T-helper 2 cell treated with Interferon-gamma antibody and Interleukin-4, amounts not matched to agents 5 μg/mL and 100 μg/mL, for 36 hours (primary cell): ENCODE measurements at places on chromosomes 2 and 18.

GRCh38 chr18:9287036-9287435 is 47.5 kb upstream of the TWSG1 start:
- DNase-seq, result no peak

- no peak for DNase-seq
Measured at GRCh38 chr2:105239924-105240323, 1.6 kb upstream of the GPR45 start.

DNA sequence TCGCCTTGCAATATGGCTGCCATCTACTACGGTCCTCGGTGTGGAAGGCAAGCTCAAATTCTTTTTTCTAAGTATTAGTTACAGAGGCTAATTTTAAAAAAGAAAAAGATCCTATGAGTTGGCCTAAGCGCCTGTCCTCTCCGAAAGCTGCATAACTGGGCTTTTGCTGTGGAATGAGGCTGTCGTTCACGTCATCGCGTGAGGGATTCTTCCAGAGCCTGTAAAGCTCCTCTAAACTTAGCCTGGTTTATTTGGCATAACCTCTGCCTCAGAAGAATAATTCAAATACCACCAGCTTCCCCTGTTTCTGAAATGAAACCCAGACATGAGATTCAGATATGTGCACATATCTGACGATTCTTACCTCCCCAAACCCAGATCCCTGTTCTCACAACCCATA is 187.4 kb downstream of the DNER start:
- no peak for DNase-seq

- DNase-seq, result no peak
Measured at GRCh38 chr2:88845772-88846661, 154.5 kb downstream of the RPIA start.

- no peak for DNase-seq
Measured at GRCh38 chr18:75216212-75216910, 5.8 kb downstream of the TSHZ1 start.

GRCh38 chr2:175575346-175576258 is 394.1 kb upstream of the ATP5MC3 start:
- no peak for DNase-seq

GRCh38 chr18:64734063-64734462 is 585.2 kb upstream of the LINC00305 start:
- no peak for DNase-seq

DNA sequence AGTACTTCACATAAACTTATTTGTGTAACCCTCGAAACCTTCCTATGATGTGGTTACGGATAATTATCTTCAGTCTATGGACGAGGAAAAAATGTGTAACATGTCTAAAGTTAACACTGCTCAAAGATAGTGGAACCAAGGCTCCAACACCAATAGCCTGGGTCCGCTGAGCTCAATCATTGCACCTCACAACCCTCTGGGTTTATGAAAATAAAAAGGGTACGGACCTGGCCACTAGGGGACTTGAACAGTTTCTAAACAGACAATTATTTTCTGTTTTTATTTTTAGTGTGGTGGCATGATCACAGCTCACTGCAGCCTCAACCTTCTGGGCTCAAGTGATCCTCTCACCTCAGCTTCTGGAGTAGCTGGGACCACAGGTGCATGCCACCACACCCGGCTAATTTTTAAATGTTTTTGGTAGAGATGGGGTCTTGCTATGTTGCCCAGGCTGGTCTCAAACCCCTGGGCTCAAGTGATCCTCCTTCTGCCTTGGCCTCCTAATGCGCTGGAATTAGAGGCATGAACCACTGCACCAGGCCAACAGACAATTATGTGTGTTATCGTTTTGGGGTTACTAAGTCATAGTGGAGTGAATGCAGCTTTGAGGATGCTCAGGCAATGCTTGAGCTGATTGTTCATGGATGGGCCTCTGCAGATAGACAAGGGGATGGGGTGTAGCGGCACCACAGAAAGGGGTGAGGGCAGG is 10.1 kb downstream of the CASP8 start:
- DNase-seq, result no peak
